ENCODE measurements at places on chromosomes 1 and 21.

DNA sequence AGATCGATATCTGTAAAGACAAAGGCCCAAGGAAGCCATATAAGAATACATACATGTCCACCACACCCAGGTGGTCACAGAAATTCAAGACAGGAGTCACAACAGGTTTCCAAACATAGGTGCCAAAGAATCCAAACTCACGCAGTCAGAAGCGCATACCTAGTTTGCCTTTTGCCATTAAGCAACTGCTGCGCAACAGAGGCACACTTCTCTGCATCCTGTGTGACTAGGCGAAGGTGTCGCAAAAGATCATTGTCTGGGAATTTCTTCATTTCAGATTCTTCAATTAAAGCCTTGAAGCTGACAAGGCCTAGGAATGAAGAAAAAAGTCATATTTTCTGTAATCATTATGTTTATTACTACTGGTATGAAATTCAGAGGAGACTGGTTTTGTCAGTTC is 32.2 kb upstream of the SYT2 start:
- DNase-seq = no peak

DNA sequence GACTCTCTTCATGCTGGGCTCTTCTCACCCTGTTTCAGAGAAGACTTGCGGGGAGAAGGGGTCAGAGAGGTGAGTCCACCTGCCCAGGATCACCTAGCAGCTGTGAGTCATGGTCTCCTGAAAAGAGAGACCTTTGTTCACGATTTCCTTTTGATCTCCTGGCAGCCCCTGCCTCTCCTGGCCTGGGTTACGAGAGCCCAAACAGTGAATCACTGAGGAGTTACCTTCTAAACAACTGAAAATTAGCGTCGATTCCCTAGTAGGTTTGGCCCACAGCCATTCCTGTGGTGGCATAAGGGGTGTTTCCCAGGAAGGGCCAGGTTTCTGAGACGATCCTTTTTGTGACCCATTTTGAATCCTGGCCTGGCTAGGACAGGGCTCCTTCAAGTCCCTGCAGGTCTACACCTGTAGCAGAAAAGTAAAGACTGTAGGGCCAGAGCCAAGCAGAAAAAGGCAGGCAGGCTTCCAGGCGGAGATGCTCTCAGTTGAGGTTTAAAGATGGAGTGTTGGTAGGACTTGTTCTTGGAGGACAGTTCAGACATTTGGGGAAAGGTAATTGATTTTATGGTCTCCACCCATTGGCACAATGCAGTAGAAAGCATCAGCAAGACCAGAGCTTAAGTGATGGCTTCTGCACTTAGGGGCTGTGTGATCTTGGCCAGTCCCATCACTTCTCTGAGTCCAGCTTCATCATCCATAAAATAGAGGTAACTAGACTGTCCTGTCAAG is 2.1 kb upstream of the PLA2G2E start:
- no peak for DNase-seq

- DNase-seq = no peak
Observed at GRCh38 chr1:78913950-78914349, 92.6 kb downstream of the ADGRL4 start.

- no peak for DNase-seq
Observed at GRCh38 chr1:67407498-67407897, 22.7 kb downstream of the SERBP1 start.

- DNase-seq = no peak
Observed at GRCh38 chr1:198267921-198268320, 111.1 kb downstream of the NEK7 start.

DNA sequence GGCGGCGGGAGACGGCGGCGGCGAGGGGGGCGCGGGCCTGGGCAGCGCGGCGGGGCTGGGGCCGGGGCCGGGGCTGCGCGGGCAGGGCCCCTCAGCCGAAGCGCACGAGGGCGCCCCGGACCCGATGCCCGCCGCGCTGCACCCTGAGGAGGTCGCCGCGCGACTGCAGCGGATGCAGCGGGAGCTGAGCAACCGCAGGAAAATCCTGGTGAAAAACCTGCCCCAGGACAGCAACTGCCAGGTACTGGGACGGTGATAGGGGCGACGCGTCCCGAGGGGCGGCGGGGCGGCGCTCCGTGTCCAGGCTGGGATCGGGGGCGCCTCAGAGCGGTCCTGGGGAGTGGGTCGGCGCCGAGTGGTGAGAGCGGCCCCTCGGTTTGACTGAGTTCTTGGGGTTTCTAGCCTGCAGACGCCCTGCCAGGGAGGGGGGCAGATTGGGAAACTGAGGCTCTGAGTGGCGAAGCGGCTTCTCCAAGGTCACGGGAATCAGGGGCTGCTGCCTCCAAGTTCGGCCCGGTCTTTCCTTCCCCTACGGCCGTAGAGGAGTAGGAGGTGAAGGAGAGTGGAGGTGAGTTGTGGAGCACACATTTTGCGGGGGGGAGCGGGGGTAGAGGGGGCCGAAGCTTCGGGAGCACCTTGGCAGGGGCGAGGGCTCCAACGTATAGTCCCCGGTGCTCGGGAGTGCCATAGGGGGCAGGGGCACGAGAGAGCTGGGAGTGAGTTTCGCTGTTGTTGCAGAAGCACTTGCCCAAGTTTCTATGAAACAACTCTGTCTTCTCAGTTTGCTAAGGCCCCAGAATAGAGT is 508 bp downstream of the RAVER2 start:
- no peak for DNase-seq

DNA sequence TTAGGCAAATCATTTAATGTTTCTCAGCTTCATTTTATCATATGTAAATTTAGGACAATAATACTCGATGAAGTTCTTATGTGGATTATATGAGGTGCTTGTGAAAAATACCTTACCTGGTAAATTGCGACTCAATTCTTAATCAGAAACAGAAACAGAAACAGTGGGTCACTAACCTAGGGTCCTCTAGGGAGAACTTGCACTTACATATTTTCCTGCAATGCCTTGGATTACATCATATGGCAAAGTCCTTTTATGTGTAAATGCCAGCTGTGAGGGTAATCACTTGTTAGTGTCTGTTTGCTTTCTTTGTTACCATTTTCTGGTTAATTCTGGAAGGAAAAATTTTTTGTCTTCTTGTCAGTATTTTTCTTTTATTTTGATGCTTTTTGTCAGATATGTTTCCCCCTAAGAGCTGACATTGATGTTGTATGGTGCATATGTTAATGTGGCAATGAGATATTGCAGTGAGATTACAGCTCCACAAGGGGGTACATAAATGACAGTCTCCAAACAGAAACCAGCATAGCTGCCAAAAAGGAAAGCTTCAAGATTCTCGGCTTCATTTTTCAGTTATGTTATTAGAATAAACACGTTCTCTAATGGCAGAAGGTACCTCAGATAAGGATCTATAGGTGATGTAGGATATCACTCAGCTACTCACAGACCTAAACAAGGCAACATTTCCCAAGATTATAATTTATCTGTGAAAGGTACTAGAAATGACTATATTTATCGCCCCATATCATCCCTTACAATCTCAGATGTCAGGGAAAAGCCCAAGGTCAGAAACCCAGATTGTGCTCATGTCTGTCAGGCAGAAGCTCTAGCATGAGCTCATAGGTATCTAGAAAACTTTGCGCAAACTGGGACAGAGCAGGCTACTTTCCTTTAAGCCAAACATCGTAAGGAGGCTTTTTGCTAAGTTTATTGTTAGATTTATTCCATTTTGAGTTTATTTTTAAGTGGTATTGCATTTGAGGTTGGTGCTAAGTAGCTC is 119.9 kb downstream of the FASLG start:
- peak; percentile 77 for DNase-seq

DNA sequence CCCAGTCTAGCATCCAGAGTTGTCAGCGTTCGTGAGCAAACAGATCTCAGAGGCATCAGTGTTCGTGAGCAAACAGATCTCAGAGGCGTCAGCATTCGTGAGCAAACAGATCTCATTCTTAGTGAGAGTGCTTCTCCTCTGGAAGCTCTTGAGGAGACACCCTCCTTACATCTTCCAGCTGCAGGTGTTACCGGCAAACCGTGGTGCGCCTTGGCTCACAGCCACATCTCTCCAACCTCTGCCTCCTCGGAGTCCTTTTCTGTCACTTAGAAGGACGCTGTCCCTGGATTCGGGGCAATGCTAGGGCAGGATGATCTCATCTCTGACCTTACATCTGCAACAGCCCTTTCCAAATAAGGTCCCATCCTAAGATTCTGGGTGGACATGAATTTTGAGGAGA is 14.6 kb upstream of the UMODL1 start:
- DNase-seq = no peak

DNA sequence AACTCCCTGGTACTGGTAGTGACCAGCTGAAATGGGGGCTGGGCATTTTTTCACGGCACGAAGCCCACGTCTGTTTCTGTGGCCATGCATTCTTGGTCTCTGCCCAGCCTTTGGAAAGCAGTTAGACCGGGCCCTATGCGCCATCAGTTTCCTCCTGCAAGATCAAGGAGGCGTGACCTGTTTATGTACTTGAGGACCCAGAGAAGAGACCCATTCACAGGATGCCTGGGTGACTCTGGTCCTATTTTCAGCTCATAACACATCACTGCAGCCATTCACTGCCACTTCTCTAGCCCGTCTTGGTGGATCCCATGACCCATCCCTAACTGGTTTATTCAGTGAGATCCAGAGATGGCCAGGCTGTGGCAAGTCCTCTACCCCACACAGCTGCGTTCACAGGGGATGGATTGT is 70.4 kb downstream of the SPSB1 start:
- DNase-seq = no peak

DNA sequence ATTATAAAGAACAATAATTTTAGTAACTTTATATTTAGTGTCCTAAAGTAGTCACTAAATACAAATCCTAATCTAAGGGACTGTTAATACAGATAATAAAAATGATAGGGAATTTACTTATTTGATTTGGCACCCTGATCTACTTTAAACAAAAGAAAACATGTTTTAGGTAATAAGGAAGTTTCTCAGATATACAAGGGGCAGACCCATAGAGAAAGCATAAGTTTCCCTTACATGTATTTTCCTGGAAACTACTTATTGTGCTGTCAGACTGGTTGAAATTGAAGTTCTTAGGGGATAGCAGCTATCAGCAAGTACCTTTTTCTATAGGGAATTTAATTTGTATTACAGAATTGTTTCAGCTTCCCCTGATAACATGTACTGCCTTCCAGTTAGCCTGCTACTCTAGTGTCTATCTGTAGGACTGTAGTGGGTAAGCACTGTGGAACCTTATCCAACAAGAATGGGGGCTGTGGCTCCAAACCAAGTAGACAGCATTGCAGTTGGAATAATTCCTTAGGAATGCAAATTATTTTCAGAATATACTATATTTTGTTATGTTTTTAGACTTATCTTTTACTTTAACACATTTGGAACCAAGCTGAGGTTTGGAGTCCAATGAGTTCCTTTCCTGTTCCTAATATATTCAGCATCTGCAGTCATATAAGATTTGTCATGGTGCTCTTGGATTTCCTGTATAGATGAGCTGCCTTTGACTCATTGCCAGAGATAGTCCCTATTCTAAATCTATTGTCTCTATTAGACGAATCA is 14.7 kb downstream of the MSH4 start:
- no peak for DNase-seq

DNA sequence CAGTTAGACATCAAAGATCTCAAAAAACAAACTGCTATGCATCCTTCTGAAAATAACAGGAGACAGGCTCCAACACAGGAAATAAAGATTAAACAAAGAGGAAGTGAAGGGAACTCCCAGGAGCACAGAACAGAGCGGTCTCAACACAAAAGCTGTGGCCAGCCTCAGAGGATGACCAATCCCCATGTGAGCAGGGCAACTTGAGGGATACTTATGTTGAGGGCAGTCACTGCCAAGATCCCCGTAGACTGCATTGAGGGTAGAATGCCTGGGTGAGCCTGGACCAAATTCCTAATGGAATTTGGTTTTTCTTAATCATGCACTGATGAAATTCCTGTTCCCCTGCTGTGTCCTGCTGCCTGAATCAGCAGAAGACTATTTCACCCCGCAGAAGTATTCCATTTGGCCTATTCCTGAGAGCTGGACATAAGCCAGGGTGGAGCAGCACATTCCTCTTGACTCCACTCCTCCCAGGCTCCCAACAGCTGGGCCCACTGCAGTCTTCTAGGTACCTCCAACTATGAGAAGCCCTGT is 49.0 kb downstream of the JAK1 start:
- DNase-seq = no peak

GRCh38 chr1:29577512-29577911 is 341.2 kb downstream of the PTPRU start:
- no peak for DNase-seq

- no peak for DNase-seq
Observed at GRCh38 chr1:246187834-246188372, 319.2 kb downstream of the SMYD3 start.

DNA sequence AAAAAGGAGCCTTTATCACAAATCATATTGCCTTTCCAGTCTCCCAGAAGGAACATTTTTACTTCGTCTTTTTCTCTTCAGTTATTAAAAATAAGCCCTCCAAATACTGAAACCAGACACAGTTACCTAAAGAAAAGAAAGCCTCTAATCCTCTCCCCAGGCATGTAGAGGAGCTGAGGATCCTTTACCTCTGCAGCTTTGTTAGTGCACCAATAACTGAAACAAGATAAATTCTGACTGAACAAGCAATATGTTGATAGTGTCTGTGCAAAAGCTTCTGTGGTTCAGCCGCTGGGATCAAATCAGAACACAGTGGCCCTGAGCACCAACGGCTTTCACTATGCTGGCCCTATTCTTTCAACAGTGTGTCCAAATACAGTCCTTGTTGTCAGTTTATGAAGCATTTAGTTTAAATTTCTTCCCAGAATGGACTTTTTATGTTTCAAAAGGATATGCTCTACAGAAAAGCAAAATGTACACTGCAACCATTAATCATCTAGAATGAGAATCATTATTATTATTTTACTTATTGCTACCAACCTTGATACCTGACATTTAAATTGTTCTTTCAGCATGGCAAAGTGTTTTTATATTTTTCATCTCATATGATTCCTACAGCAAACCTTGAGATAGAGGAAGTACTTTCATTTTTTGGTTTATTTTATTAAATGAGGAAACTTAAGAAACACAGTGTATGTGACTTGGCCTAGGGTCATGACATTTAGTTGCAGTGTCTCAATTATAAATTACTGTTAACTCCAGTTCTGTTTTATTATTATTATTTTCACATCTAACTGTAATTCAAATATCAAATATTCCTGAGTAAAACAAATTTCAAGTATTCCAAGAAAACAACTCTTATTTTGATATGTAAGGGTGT is 217.9 kb downstream of the NEGR1 start:
- no peak for DNase-seq

DNA sequence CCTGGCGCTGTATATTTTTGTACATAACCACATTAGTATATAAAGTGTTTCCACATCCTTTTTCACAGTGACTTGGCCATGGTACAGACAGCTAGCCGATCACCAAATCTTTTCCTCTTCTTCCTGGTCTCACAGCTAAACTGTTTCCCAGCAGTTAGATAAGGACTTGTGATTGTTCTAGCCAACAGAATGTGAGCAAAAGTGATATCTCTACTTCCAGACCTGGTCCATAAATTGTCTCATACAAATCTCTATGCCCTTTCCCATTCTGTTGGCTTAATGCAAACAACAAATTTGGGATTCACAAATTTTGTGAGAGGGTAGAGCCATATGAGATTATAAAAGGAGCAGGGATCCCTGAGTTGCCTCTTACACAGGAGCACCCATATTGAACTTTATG is 19.5 kb downstream of the PAFAH2 start:
- no peak for DNase-seq

DNA sequence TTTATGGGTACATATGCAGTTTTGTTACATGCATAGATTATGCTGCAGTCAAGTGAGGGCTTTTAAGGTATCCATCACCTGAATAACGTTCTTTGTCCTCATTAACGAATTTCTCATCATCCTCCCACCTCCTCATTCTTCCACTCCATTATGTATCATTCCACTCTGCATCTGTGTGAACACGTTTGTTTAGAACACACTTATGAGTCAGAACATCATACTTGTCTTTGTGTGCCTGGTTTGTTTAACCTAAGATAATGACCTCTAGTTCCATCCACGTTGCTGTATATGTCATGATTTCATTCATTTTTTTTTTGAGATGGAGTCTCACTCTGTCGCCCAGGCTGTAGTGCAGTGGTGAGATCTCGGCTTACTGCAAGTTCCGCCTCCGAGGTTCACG is 6.7 kb upstream of the MPC2 start:
- DNase-seq = no peak
